ENCODE measurements at places on chromosomes 1 and 21.
A peak's percentile ranks its signal among the peaks of the same experiment; 100 is the strongest.

GRCh38 chr21:35932232-35932911 is 128.0 kb downstream of the SETD4 start:
- peak; percentile 60 for DNase-seq

DNA sequence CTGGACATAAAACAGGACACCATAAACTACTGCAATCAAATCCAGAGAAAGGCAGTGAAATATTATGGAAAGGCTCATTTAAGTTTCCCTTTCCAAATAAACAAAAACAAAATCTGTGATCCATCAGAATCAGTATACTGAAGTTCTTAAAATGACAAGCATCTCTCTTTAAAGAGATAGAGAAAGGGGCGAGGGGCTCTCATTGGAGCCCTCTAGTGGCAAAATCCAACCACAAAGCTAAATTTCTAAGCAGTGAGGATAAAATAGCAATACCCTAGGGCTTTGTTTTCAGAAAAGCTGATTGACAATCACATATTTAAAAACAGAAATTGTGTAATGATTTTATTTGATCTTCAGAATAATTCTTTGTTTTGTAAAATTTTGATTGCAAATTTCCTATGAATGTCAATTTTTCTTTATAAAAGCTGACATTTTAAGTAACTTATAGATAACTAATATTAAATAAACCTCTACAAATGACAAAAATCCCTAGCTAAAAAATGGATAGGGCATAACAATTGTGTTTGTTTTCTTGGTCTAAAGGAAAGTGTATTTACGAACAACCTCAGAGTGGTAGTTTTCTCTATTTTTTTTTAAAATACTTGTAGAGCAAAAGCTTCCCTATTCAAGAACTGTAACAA is 138.2 kb downstream of the COL24A1 start:
- no peak for DNase-seq

GRCh38 chr1:109160071-109160840 is 46.3 kb downstream of the ELAPOR1 start:
- no peak for DNase-seq

DNA sequence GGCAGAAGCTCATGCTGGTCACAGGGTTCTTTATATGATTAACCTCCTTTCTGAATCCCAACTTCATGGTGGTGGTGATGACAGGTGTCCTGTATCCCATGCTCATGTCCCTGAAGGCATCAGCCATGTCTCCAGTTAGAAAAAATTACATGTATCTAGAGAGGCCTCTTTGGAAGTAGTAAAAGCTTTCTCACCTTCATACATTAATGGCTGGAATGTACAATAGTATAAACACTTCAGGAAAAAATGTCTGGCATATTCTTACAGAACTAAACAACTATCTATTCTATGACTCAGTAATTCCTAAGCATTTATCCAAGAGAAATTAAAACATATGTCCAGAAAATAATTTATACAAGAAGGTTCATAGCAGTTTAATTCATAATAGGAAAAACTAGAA is 34.0 kb downstream of the ADAM30 start:
- DNase-seq = no peak

- DNase-seq = no peak
These were observed 82.3 kb downstream of the TBX19 start for GRCh38 chr1:168362991-168363390.

DNA sequence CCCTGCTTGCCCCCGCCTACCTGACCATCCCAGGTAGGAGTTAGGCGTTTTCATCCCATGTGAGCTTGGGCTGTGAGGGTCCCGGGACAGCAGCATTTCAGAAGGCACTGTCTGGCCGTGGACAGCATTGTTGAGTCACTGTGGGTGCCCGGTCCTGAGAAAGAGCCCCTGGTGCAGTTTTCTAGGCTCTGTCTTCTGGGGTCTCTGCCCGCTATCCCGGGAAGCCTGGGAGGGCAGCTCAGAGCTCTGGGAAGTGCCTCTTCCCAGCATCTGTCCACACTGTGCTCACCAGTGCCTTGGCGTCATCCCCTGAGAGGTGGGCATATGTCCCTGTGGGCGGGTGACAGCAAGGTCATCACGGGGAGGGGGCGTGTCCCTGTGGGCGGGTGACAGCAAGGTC is 11.4 kb upstream of the ZNF669 start:
- no peak for DNase-seq

DNA sequence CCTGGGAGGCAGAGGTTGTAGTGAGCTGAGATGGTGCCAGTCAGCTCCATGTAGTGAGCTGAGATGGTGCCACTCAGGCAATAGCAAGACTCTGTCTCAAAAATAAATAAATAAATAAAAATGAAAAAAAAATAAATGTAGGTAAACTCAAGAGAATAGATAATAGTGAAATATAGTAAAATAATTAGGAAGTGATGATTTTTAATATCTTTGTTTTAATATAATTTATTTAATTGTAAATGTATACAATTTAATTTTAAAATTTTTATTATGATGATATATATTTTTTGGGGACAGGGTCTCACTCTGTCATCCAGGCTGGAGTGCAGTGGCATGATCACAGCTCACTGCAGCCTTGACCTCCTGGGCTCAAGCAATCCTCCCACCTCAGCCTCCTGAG is 19.6 kb upstream of the SERINC2 start:
- no peak for DNase-seq

DNA sequence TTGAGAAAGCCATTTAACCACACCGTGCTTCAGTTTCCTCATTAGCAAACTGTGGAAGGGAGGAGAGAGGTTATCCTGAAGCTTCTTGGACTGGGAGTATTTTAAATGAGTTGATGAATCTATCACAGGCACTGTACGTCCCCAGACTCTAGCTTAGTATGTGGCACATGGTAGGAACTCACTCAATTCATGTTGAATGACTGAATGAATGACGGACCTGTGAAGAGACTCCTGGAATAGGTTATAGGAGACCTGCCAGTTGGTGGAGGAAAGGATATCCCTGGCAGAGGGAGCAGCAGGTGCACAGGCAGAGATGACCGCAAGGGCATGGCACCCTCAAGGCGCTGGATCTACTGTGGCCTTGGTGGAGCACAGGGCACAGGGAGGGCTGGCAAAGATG is 118.5 kb downstream of the HMGB4 start:
- no peak for DNase-seq

- DNase-seq = no peak
These were observed 86.2 kb upstream of the HP1BP3 start for GRCh38 chr1:20873311-20873710.

GRCh38 chr1:43549921-43550597 is 19.4 kb downstream of the PTPRF start:
- no peak for DNase-seq

DNA sequence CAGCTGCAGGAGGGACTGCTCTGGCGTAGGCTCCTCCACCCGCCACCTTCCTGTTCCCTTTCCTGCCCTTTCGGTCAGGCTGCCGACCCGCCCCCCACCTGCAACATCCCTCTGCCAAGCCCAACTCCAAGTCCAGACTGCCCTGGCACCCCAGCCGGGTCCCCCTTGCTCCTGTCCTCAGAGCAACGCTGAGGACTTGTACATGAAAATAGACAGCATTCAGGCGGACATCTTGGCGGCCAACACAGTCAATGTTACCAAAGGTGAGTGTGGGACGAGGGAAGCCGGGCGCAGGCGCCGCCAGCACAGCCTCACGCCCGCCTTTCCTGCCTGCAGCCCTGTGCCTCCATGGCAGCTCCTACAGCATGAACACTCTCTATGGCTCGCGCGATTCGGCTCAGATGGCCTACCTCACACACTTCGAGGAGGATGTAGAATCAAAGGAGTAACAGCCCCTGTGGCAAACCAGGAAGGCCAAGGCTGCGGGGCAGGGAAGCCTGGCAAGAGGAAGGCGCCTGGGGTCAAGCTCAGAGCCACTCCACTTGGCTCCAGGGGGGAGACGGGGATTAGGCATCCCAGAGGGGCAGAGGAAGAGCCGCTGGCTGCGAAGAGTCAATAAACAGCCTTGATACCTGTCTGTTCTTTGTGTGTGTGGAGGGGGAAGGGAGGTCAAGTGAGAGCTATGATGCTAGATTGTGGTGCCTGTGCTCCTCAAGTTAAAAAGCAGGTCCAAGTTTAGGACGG is 5.8 kb downstream of the RNU5D-1 start:
- DNase-seq = no peak

DNA sequence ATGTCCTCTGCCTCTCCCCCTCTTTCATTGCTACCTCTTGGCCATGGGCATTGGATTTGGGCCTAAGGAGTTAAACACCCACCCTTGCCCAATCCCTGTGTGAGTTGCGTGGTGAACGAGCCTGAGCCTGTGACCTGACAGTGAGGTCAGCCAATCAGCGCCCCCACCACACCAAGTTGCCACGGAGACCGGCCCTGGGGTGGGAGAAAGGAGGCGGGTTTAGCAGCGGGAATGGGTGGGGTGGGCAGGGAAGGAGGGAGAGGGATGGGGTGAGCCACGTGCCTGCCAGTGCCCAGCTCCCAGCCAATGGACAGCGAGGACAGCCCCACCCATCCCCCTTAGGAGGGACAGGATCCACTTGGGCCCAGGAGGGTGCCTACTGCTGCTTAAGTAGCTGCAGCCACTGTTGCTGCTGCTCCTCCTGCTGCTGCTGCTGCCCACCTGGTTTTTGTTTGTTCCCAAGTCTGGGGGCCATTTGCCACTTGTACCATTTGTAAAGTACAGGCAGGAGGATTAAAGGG is 9.5 kb downstream of the ZBTB7B start:
- DNase-seq = no peak

GRCh38 chr1:71862756-71863155 is 419.6 kb downstream of the NEGR1 start:
- no peak for DNase-seq
